Effector CD4-positive, alpha-beta T cell (primary cell): ENCODE measurements at places on chromosomes 5 and 9.

GRCh38 chr5:4019009-4019769 is 423.6 kb downstream of the IRX1 start:
- DNase-seq: no peak

DNA sequence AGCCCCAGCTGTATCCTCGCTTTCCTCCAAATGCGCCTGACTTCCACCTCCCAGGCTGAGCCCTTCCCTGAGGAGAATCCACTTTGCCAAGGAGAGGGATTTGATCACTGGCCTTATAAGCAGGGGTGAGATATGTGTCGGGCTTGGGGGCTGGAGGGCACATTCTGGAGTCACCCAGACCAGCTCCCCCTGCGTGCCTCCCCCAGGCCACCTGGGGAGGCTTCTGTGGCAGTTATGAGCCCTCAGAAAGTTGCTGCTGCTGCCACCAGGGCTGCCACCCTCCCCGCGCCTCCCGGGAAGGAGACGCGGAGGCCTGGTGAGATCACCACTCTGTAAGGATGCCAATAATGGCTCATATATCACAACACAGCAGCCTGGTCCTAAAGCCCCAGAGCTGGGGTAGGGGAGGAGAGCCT is 211.5 kb downstream of the PAPPA start:
- DNase-seq: no peak

DNA sequence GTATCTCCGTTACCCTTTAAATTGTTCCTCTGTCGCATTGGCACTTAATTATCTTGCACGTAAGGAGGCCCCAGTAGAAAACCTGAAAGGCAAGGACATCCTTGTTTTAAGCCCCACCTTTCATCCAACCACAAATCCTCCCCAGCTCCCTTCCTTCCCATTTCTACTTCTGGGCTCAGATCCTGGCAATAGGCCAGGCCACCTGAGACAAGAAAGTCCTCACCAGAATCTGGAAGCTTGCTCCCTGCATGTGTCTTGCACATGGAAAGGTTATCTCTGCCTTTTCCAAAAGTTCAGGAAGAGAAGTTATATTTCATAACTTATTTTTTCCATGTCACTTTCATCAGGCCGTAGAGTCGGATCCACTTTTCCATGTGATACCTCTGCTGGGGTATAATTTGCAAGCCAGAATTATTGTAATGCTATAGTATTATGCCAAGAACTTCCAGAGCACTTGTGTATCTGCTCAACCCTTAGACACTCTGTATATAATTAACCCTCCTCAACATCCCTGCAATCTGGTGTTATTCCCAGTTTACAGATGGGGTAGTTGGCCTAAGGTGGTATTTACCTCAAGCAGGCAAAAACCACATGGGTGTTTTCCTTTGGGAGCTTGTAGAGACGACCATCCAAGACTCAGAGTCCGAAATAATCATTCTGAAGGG is 2.6 kb upstream of the SHB start:
- DNase-seq: no peak

GRCh38 chr5:173745123-173745522 is 128.7 kb upstream of the BOD1 start:
- DNase-seq: no peak

DNA sequence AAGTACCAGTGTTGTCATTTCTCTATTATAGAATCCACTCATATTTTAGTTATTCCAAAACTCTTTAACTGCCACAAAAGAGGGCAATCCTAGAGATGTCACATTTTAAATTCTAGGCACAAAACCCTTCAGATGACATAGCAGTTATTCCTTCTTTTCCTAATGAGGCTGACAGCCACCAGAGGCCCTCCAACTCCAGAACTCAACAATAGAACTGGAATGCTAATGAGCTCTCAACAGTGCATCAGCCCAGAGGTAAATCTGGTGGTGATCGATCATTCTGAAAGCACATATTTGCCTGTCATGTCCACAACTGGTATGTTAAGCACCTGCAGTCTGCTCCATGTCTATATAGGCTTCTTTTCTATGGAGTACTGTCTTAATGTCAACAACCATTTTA is 40.2 kb upstream of the RAB3C start:
- no peak for DNase-seq

GRCh38 chr9:70044490-70045307 is 1.1 kb downstream of the MAMDC2 start:
- no peak for DNase-seq

DNA sequence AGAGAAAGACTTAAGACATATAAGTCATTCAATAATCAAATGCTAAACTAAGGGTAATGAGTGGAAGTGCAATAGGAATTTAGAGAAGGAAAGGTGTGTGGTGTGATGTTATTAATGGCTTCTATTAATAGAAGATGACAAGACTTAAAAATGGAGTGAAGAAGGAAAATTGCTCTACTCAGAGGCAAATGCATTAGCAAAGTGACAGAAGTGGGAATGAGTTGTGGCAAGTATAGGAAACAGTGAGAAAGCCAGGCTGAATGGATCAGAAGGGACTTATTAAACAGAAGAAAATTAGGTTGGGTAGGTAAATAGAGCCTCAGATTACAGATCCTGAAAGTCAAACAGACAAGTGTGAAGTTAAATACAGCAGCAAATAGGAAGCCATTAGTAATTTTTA is 5.7 kb downstream of the SKIC3 start:
- no peak for DNase-seq

- no peak for DNase-seq
Observed at GRCh38 chr5:120789918-120790317, 325.8 kb downstream of the PRR16 start.

- DNase-seq: peak; percentile 44
Observed at GRCh38 chr5:40436535-40437237, 243.0 kb upstream of the PTGER4 start.

DNA sequence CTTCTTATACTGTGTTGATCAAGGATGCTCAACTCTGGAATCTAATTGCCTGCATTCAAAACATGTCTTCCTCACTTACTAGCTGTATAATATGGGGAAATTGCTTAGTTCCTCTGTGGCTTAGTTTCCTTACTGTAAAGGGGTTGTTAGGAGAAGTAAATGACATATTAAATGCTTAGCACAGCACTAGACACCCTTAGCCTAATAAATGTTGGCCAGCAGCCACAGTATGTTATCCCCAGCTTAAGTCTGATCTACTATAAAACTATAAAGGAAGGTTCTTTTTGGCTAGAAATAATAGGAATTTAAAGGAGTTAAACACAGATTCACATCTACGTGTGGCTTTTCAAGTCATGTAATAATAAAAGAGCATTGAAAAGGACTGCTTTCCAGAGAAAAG is 232.4 kb downstream of the PCSK1 start:
- no peak for DNase-seq

DNA sequence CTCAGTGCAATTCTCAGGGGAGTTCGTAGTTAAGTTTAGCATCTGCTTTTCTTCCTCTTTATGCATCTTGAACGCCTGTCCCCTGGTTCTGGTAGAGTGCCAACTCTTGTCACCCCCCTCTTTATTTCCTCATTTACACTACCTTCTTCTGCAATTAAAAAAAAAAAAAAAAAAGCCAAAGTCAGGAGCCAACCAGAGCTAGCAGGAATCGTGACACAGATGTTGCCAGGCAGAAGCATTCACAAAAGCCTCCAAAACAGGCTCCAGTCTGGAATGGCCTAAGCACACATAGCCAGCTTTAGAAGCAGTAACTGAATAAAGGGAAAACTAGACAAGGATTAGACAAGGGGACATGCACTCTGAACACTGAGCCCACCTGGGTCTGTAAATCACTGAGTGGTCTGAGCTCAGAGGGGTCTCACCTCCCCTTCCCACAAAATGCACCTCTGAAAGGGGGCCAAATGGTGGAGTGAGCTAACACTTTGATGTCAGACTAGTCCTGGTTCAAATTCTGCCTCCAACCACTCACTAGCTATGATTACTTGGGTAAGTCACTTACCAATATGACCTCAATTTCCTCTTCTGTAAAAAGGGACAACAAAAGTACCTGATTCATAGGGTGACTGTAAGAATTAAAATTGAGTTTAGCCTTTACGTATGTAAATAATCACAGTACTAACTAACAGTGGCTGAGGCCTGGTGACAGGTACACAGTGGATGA is 2.0 kb downstream of the CD74 start:
- DNase-seq: peak; percentile 42

GRCh38 chr5:36403632-36404311 is 102.1 kb upstream of the RANBP3L start:
- DNase-seq: no peak

GRCh38 chr9:18941060-18941740 is 91.8 kb downstream of the SAXO1 start:
- no peak for DNase-seq

DNA sequence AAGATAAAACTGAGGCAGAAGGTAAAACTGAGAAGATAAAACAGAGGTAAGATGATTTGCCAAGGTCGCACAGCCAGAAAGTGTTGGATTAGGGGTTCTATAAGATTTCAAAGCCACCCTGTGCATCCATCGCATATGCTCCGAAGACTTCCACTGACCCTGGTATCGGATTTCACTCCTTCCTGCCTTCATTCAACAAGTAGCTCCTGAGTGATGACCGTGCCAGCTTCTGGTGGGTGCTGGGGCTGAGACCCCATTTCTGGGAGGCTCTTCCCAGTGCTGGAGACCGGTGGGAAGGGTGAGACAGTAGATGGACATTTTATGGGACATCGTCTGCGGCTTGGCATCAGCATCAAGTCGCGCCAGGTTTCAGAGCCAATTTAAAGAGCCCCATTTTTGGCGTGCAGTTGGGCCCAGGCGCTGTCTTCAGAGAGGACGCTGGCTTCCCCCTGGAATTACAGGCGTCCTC is 53.7 kb upstream of the DAB2IP start:
- no peak for DNase-seq

- peak; percentile 83 for DNase-seq
Observed at GRCh38 chr5:80255811-80256712, at the start of gene SERINC5. SERINC5 (minus strand) TSS chr5:80256048; CDS start chr5:80255922, 126 bp downstream.

DNA sequence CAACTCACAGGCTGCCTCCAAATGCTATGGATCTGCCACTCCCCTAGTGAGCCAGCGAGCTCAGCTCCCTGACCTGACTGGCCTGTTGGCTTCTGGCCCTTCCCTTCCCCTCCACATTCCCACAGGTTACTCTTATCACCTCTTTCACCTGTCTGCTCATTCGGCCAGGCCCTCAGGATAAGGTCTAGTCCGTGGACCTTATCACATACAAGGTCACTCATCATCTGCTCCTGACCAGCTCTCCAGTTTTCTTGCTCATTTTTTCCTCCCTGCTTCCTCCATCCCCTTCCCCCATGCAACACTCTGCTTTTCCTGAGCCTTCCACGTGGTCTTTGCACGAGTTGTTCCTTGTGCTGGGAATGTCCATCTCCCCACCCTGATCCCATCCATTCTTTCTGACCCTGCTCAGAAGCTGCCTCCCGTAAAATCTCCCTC is 25.9 kb upstream of the NDST1 start:
- no peak for DNase-seq

DNA sequence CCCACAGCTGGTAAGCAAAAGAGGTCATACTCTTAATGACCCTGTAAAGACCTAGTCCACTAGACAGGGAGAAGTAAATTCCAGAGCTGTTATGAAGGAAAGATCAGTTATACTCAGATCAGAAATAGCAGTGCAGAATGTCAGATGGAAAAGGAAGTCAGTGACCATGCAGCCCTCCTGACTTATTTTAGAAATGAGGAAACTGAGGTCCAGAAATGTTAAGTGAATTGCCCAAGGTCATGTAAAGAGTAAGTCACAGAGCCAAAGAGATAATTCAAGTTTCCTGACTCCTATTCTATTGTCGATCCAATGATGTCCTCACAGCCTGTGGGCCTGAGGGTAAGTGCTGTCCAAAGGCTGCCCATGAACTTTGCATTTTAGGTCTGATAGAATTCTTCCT is 214.9 kb upstream of the IL12B start:
- no peak for DNase-seq

GRCh38 chr5:1003296-1003937 is 5.2 kb upstream of the NKD2 start:
- DNase-seq: no peak

DNA sequence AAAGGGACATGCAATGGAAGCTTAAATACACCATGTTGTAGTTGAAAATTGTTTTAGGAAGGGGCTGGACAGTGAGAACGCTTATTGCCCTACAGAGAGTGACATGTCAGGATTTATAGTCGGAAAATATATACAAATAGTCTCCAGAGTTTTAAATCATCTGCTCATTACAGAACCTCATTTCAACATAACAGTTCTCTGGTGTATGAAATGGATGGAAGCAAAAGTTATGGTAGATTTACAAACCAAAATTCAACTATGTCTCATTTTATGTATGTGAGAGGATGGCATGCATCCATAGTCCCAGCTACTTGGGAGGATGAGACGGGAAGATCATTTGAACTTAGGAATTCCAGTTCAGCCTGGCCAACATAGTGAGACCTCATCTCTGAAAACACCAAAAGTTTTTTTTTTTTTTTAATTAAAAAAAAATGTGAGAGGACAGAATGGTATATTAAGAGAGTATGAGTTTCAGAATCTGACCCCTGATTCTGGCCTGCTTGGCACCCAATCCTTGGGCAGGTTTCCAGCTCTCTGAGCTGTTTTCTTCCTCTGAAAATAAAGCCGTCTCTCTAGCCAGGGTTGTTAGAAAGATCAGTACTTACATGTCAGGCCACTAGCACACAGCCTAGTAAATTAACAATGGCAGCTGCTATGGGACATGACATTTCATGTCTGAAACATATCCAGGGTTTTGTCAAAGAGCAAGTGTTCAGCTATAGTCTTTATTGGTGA is 40.1 kb downstream of the IQGAP2 start:
- no peak for DNase-seq

DNA sequence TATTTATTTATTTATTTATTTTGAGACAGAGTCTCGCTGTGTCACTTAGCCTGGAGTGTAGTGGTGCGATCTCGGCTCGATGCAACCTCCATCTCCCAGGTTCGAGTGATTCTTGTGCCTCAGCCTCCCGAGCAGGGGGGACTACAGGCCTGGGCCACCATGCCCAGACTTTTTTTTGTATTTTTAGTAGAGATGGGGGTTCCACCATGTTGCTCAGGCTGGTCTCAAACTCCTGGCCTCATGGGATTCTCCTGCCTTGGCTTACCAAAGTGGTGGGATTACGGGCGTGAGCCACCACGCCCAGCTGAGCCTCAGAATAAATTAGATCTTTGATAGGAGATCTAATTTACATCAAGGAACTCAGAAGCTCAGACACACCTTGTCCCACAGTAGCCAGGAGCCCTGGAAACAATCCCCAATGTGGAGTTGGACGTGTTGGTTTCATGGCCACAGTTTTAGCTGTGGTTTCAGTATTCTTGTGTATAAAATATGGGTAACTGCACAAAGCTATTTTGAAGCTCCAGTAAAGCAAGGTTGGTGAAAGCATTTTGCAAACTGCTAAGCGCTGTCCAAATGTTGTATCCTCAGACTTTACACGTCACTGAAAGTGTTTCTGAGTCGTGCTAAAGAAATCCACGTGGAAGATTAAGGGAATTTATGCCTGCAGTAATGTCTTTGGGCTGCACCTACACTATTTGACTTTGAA is 3.0 kb upstream of the HNRNPAB start:
- DNase-seq: no peak
